H9 (cell line): ENCODE measurements at places on chromosomes 12 and 14. TPM values are rescaled to one million over a fixed set of nuclear protein-coding genes. Genes with fewer than 3 reads are reported as not detected.

VASH1 gene
- 5.8 and 6.2 TPM in 2 replicates for total RNA-seq

GRCh38 chr14:100111931-100112704, 46.9 kb downstream of the EVL start:
- no peak for DNase-seq

DNA sequence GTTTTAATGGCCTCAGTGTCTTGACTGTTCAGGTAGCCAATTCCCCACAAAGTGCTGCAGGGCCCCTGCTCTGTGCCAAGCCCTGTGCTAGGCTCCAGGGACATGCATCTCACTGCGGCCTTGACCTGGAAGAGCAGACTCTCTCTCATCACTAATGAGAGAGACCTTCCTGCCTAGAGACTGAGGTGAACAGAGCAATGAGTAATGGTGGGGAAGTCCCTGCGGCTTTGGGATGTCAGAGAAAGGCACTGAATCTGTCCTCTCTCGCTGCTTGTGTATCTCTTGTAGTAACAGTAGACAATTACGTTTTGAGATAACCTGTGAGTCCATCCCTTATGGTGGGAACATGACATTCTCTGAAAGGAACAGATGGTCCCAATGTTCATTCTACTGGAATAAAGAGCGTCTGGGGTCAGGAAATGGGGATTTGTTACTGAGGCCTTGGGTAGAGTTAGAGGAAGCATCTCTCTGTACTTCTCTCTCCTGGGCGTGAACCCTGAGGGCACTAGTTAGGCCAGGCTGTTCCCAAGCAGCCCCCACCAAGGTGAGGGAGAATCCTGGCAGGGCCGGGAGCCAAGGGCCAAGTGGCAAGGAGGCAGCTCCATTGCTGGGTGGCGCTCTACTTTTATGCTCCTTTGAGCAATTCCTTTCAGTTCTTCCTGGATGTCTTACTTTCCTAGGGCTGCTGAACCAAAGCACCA, 13.5 kb downstream of the NFATC4 start:
- no peak for DNase-seq

DNA sequence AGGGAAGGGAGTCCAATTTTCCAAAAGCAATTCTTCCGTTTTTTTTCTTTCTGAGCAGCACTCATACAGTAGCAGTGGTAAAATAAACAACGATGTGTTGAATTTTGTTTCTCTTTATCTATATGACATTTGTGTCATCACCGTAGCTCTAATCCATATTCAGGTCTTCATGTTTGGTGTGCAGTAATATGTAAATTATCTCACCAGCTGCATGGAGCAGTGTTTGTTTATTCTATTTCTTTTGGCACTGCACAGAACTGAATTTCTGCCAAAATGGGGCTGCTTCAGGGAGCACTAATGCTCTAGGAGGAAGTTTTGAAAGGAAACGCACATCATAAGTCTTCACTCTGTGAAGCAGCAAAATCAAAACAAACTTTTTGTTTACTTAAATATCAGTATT, 130.0 kb upstream of the NPAS3 start:
- DNase-seq = no peak

ASPG gene
- 0.24 and 0.33 TPM in 2 replicates for total RNA-seq
